ENCODE measurements at places on chromosomes 1 and 21.

GRCh38 chr1:228156515-228156881, 6.8 kb downstream of the GJC2 start:
- no peak for DNase-seq

GRCh38 chr1:151327903-151328674, 873 bp upstream of the PI4KB start:
- no peak for DNase-seq

- no peak for DNase-seq
Measured at GRCh38 chr21:46454634-46455390, 3.9 kb upstream of the DIP2A start.

GRCh38 chr1:7185721-7186120, 400.5 kb downstream of the CAMTA1 start:
- no peak for DNase-seq

- no peak for DNase-seq
Measured at GRCh38 chr1:110234691-110235090, 24.6 kb downstream of the KCNC4 start.
